ENCODE measurements at places on chromosomes 2 and 18.
A peak's percentile ranks its signal among the peaks of the same experiment; 100 is the strongest.

GRCh38 chr2:37226863-37227262, 4.5 kb downstream of the CEBPZ start:
- DNase-seq = no peak

- DNase-seq = no peak
These were observed 32.2 kb downstream of the BUB1 start for GRCh38 chr2:110645616-110646015.

DNA sequence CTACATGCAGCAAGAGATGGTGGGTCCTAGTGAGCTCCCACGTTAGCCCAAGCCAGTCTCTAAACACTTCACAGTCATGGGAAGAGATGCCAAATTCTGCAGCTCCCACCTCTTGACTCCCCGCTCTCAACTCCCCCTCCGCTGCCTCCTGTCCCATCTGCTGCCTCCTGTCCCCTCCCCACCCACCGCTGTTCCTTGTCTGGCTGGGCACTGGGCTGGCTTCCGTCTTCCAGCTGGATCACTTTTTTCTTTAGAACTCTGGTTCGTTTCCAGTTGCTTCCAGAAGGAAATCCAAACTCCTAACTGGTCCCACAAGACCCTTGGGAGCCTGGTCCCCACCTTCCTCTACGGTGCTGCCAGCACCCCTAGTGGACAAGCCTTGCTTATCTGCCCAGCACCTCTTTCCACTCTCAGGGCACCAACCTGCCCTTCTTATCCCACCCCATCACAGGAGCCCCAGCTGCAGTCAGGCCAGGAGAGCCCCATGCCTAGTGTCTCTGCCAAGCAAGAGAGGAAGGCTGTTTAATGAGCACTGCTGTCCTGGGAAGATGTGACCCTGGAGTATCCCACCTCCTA, 12.1 kb upstream of the TWIST2 start:
- no peak for DNase-seq

DNA sequence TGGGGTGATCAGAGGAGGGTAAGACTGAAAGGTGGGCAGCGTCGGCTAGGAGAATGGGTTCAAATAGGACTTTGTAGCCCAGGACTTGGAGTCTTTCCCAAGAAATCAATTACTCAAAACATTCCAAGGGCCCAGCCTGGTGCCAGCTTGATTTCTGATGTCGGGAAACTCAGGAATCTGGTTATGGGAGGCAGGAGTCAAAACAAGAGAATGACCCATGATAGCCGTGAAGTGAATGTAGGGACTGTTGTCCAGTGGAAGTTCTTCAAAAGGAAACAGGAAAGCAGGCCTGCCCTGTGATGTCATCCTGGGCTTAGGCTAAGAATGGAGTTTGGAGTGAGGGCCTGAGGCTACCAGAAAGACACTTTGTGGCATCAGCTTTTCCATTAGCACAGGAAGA, 67.4 kb upstream of the SLC14A2 start:
- DNase-seq = no peak

DNA sequence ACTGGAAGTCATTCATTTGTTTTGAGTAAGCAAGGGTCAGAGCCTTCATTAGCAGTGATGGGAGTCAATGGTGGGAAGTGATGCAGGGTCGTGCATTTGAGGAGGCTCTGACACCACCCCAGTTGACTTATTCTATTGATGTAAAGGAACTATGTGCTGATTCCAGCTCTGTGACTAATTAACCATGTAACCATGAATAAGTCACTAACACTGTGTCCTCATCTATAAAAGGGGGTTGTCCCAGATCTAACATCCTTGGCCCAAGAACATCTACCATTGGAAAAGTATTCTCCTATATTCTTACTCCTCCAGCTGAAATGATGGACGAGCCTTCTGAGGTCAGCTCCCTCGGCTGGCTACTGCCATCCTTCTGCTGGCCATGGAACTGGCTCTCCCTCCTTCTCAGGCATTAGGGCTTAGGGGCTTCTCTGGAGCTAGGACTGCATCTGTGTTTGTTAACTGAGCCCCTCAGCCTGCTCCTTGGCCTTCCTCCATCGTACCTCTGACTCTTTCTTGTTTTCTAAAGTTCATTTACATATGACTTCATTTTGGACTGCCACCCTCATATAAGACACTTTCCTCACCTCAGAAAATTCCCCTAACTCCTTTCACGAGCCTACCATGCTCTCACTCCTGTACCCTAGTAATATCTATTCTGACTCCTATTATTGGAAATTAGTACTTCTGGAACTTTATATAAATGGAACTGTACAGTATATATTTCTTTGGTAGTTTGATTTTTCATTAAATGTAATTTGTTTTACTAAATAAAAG, 115.5 kb downstream of the KCTD1 start:
- DNase-seq = no peak

DNA sequence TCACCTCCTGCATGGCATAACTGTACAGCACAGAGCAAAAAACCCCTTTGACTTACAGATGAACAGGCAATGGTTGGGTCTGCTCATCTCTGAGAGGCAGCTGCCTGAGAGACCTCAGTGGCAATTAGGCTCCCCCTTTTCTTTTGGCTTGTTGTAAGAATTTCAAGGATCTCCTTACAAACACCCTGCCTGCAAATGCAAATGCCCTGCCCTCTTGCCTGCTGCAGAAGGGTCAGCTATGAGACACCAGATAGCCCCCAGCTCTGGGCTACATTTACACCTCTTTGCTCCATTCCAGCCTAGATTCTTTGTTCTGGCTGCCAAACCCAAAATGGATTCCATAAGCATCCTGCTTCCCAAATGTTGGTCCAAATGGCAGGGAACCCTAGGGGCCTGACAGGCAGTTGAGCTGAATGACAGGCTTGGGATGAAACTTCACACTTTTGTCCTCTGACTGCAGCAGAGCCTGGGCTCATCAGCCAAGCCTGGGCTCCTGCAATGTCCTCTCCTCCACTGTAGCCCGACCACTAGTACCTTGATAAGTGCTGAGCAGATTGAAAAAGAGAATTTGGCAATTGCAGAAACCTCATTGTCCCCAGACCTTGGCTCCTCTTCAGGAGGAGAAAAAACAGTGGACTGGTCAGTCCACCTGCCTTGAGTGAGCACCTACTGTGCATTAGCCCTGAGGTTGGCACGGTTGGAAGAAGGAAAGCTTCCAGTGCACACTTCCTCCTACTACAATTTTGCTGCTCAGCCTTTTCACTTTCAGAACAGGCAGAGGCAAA, 678.3 kb downstream of the BCL11A start:
- DNase-seq = no peak

- DNase-seq = no peak
These were observed 908.4 kb upstream of the CRIM1 start for GRCh38 chr2:35447215-35447614.

DNA sequence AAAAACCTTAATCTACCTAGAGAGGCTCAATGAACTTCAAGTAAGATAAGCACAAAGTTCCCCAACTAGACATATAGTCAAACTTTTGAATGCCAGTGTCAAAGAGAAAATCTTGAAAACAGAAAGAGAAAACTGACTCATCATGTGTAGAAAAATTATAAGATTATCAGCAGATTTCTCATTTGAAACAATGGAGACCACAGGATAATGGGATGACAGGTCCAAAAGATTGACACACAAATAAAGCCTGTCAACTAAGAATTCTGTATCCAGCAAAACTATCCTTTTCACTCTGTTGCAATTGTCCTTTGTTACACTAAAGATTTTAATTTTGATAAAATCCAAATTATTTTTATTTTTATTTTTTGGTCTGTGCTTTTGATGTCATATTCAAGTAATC, 61.6 kb downstream of the COPS8 start:
- DNase-seq = no peak

DNA sequence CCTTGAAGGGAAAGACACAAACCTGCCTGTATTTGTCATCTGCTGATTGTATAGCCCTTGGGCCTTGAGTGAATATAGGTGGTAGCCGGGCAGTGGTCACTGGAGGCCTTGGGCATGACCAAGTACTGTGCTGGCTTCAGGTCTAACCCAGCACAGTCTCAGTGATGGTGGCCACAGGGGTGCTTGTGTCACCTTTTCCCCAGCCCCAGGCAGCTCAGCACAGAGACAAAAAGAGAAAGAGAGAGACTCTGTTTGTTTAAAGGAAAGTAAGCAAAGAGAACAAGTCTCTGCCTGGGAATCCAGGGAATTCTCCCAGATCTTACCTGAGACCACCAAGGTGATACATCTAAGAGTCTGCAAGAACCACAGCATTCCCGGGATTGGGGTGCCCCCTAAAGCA, 39.4 kb upstream of the INPP4A start:
- DNase-seq = no peak

GRCh38 chr2:8193146-8193545, 488.7 kb upstream of the ID2 start:
- DNase-seq = no peak

DNA sequence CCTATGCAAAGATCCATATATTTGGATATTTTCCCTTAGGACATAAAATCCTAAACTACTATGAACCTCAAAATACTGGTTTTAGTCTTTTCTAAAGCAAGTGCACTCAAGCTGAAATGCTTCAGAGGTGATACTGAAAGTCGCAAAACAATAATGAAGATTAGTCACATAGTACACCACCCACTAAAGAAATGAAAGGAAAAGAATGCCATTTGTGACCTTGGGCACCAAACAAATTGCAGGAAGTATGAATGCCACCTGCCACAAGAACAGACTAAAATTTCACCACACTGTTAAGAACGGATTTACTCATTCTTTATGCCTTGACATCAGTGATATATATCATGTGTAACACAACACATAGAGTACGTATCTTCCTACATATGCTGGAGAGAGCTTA, 161.5 kb downstream of the ZNF521 start:
- DNase-seq = no peak

GRCh38 chr2:209638346-209638745, 133.3 kb upstream of the UNC80 start:
- DNase-seq = no peak

DNA sequence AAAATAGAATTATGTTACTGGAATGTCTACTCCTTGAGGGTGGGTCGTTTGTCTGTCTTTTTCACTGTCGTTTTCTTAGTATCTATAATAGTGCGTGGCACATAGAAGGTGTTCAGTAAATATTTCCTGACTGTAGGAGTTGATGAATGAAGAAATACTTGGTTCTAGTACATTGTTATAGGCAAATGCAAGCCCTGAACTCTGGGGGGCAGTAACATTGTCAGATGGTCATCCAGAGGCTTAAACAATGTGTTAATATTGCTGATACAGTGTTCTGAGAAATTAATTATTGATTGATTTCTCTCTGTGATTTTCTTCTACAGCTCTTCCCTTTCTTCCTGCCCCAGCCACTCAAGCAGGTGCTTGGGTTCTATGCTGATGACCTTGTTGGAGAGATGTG, 24.4 kb upstream of the THOC1 start:
- no peak for DNase-seq

- peak; percentile 34 for DNase-seq
These were observed 1.0 kb upstream of the HDAC4 start for GRCh38 chr2:239401881-239402233.

DNA sequence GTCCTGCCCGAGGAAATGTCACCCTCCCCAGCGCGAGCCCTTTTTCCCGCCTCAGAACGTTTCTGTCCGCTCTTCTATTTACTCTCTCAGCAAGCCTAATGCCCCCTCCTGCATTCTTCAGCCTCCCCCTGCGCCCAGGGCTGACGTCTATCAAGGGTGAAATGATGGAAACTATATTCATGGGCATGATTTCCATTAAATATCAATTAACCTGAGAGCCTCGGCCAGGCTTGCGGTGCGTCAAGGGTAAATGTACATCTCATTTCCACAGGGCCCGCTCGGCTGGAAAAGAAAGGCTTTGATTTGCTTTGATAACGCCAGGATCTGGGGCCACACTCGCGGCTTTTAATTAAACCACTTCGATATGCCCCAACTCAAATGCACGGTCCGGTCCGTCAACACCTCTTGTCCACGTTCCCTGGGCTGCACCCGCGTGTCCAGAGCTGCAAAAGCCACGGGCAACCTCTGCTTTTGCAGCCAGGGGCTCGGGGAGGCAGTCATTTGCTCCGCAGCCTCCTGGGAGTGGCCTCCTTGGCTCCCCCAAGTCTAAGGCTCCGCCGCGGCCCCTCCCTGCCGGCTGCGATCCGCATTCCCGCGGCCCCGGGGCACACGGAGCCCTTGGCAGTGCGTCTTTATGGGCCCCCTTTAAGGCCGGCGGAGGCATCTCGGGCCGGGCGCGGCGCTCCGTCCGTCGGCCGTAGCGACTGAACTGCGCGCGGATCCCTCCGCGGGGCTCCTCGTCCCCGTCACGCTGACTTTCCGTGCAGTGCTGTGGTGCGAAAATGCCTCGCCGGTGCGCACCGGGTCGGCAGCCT, at the start of gene HOXD8:
HOXD8 (plus strand) TSS at position 724 of the 815 bp plus-strand sequence. CDS start 662 bp downstream, outside the sequence.
- no peak for DNase-seq

- peak; percentile 70 for DNase-seq
These were observed 49.5 kb downstream of the SPRED2 start for GRCh38 chr2:65382776-65383357.

GRCh38 chr2:73291461-73292315, 1.7 kb downstream of the EGR4 start:
- DNase-seq = no peak

GRCh38 chr2:158668001-158668765, 126.9 kb upstream of the DAPL1 start:
- no peak for DNase-seq

- no peak for DNase-seq
These were observed 41.7 kb upstream of the SLC3A1 start for GRCh38 chr2:44233450-44234128.

- no peak for DNase-seq
These were observed 40.4 kb upstream of the C1D start for GRCh38 chr2:68103030-68103708.

- no peak for DNase-seq
These were observed 250.8 kb upstream of the ACVR2A start for GRCh38 chr2:147594038-147594437.

DNA sequence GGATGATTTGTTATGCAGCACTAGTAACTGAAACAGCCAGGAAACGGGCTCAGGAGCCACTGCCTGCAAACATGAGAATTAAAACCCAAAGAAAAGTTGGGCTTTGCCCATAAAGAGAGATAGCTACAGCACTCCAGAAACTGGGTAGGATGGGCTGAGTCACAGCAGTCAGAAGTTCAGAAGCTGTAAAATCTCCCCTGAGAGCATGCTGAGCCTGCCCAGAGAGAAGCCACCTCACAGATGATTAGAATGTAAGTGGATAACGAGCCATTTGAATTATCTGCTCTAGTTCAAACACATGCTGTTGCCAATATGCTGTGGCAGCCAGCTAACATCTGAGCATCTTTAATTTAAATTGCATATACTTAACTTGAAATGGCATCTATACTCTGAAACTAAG, 388.1 kb upstream of the ACVR2A start:
- no peak for DNase-seq

GRCh38 chr18:48217258-48218250, 191.6 kb downstream of the ZBTB7C start:
- DNase-seq = no peak

- no peak for DNase-seq
These were observed 20.9 kb downstream of the TWIST2 start for GRCh38 chr2:238868616-238869292.

DNA sequence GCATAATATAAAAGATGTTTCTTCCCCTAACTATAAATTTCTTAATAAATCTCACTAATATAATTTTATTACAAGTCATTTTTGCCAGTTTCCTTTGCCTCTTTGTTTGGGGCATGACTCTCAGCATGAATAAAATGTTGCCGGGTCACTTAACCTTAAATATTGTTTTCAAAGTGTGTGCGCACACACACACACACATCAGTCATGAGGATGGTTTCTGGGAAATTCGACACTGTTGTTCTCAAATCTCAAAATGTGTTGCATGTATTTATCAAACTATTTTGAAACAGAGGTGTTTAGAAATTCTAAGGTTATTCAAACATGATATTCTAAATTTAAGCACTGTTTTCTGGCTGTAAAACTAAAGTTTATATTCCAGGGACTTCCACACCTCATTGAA, 31.5 kb downstream of the FAP start:
- no peak for DNase-seq

Measured in stimulated activated CD4-positive, alpha-beta T cell treated with anti-CD3 and anti-CD28 coated beads, Interleukin-12 subunit alpha, Interleukin-12 subunit beta, amount 100 ng/mL, for 24 hours (primary cell).